Body of pancreas (tissue), 4 donors: ENCODE measurements at places on chromosomes 6 and 20.

DNA sequence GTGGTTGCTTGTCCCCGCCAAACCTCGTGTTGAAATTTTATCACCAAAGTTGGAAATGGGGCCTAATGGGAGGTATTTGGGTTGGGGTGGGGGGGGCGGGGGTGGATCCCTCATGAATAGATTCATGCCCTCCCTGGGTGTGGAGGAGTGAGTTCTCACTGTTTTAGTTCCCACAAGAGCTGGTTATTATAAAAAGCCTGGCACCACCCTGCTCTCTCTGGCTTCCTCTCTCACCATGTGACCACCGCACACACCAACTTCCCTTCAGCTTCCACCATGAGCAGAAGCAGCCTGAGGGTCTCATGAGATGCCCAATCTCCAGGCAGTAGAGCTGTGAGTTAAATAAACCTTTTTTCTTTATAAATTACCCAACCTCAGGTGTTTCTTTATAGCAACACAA, 111.3 kb downstream of the PRDM1 start:
- H3K27ac ChIP-seq, result no peak overlapping the region
- H3K4me3 ChIP-seq, result no peak overlapping the region
- peaks cover 2% of the 10 kb centered on the region for H3K36me3 ChIP-seq
- no peak for DNase-seq
- H3K4me1 ChIP-seq, result no peaks in the 10 kb centered on the region
- no peaks in the 10 kb centered on the region for H3K27me3 ChIP-seq

GRCh38 chr6:22026164-22026678, 270.6 kb downstream of the PRL start:
- H3K36me3 ChIP-seq, result no peaks in the 10 kb centered on the region
- H3K27ac ChIP-seq, result no peak overlapping the region
- no peaks in the 10 kb centered on the region for H3K27me3 ChIP-seq

- DNase-seq, result no peak
- no peaks in the 10 kb centered on the region for H3K36me3 ChIP-seq
- no peak overlapping the region for H3K27ac ChIP-seq
- H3K27me3 ChIP-seq, result no peaks in the 10 kb centered on the region
Observed at GRCh38 chr6:92114091-92114675, 1305.2 kb downstream of the EPHA7 start.

GRCh38 chr20:63893999-63894357, 948 bp upstream of the DNAJC5 start:
- H3K4me1 ChIP-seq, result peaks cover 41% of the 10 kb centered on the region
- DNase-seq, result no peak
- H3K4me3 ChIP-seq, result no peak overlapping the region

- H3K4me3 ChIP-seq, result no peak overlapping the region
- H3K27ac ChIP-seq, result peak overlapping the region; percentile 18
- H3K36me3 ChIP-seq, result no peaks in the 10 kb centered on the region
- DNase-seq, result peak; percentile 56
- no peaks in the 10 kb centered on the region for H3K27me3 ChIP-seq
- H3K4me1 ChIP-seq, result peaks cover 10% of the 10 kb centered on the region
Observed at GRCh38 chr20:20780127-20780824, 67.8 kb upstream of the RALGAPA2 start.

DNA sequence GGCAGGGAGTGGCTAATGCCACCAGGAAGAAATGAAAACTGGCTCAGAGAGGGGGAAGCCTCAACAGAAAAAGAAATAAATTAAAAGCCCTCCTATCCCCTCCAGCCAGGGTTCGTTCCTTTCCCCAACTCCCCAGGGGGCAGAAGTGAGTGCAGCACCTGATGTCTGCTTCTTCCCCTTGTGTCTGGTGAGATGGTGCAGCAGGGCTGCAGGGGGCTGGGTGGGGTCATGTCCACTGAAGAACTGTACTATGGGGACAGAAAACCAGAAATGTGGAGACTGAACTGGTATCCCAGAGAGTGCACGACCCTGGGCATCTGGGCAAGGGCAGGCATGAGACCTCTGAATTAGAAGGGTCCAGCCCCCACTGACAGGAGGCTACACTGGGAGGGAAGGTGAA, 4.0 kb downstream of the EGFL8 start:
- no peak for DNase-seq
- H3K27ac ChIP-seq, result no peak overlapping the region
- no peak overlapping the region for H3K4me3 ChIP-seq
- H3K27me3 ChIP-seq, result no peaks in the 10 kb centered on the region
- no peaks in the 10 kb centered on the region for H3K4me1 ChIP-seq
- H3K36me3 ChIP-seq, result peaks cover 1% of the 10 kb centered on the region
